Upper lobe of right lung (tissue), 1 donor: ENCODE measurements at places on chromosomes 5 and 9. TPM values are rescaled to one million over a fixed set of nuclear protein-coding genes. Genes with fewer than 3 reads are reported as not detected.

DNA sequence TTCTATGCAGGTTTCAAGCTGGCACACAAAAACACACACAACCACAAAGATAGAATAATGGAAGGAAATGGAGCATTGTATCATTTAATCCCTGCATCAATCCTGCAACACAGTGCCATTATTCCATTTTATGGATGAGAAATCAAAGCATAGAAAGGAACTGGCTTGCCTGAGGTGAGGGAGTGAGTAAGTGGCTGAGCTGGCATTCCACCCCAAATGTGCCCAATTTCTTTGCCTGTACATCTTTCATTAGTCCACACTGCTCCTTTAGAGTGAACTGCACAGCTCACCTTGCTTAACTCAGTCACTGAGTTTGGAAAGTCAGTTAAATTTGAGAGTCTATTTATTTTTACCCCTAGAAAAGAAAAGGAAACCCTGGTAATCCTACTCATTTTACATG, 28.9 kb downstream of the ZNF366 start:
- no peak for DNase-seq
- no peaks in the 10 kb centered on the region for H3K27me3 ChIP-seq
- H3K4me1 ChIP-seq = peaks cover 10% of the 10 kb centered on the region
- no peaks in the 10 kb centered on the region for H3K36me3 ChIP-seq
- H3K27ac ChIP-seq = no peak overlapping the region

GRCh38 chr9:15268782-15269181, 38.2 kb downstream of the TTC39B start:
- H3K36me3 ChIP-seq = no peaks in the 10 kb centered on the region
- H3K27ac ChIP-seq = no peak overlapping the region
- DNase-seq = no peak
- H3K27me3 ChIP-seq = no peaks in the 10 kb centered on the region
- H3K4me1 ChIP-seq = no peaks in the 10 kb centered on the region

DNA sequence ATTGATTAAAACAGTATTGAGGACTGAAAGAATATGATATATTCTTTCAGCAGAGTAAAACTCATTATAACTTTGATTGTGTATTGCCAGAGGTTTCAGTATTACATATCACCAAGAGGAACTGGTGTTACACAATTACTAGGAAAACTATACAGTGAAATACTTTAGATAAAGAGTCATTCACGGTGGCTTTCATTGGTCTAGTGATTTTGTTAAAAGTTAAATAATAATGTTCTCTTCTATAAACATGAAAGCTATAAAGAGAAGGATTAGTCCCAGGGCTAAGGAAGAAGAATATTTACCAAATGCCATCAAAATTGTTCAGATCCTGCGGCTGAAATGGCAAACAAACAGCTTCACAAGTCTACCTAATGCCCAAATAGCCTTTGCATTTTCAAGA, 306.2 kb downstream of the SEMA5A start:
- DNase-seq = no peak
- no peaks in the 10 kb centered on the region for H3K36me3 ChIP-seq
- H3K27ac ChIP-seq = peak overlapping the region; percentile 3
- no peaks in the 10 kb centered on the region for H3K4me1 ChIP-seq

Gene ALAD
- total RNA-seq = 37.7 TPM

GRCh38 chr5:130350131-130350530, 445.9 kb downstream of the CHSY3 start:
- no peak overlapping the region for H3K27ac ChIP-seq
- no peak for DNase-seq
- H3K4me3 ChIP-seq = no peak overlapping the region
- H3K27me3 ChIP-seq = no peaks in the 10 kb centered on the region
- no peaks in the 10 kb centered on the region for H3K4me1 ChIP-seq

Gene FOXD4L4
- 0.23 TPM for total RNA-seq

DNA sequence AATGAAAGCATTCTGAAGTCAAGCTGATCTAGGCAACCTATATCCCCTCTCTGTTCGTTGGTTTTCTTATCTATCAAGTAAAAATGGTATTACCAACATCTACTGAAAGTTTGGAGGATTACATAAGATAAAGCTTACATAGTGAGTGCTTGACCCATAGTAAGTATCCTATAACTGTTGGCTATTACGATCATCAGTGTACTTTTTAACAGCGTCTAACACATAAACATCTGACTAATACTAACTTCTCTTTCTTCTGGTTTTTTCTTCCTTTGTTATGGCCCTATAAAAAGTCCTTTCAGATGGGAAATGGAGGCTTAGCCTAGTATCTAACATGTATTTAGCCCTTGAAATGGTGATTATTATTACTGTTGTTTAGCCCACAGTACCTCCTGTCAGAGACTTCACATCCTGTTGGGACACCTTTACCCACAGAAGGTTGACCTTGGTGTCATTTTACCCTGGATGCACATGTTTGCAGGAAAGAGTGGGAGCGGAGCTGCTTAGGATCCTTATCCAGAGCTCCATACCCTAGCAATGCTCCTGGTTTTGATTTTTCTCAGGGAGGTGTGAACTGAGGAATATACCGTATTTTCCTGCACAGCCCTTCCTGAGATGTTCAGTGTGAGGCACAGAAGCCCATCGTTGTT, 6.0 kb downstream of the INSYN2B start:
- no peak overlapping the region for H3K4me3 ChIP-seq
- H3K36me3 ChIP-seq = no peaks in the 10 kb centered on the region
- no peak overlapping the region for H3K27ac ChIP-seq
- H3K4me1 ChIP-seq = no peaks in the 10 kb centered on the region
- no peak for DNase-seq

Gene GDA
- 0.20 TPM for total RNA-seq

Gene ARHGAP26
- 35.4 TPM for total RNA-seq

Gene SLC6A18
- not detected for total RNA-seq

DNA sequence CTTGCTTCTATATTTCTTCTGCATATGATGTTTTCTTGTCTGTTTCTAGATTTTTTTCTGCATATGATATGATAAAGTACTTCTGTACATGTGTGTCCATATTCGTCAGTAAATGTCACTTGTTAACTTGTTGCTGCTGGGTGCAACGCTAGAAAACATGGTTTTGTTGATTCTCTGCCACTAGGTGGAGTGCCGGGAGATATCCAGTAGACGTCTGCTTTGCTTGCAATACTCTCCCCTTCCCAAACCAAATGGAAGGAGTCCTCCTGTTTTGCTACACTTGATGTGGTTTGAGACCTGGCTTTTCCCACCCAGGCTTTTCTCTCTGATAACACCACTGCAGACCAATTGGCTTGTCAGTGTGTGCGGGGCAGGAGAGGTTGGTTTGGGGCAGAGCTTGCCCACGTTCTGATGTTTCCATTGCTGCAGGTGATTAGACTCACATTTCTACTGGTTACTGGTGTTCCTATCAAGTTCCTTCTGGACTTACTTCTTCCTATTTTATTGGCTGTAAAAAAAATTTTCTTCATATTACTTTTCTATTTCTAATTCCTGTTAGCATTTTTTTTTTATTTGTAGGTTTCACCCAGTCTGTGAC, 900.0 kb upstream of the CDH10 start:
- H3K27ac ChIP-seq = no peak overlapping the region
- H3K4me1 ChIP-seq = no peaks in the 10 kb centered on the region
- H3K4me3 ChIP-seq = no peak overlapping the region
- no peak for DNase-seq
- H3K36me3 ChIP-seq = no peaks in the 10 kb centered on the region

Gene WDR38
- total RNA-seq = not detected

DNA sequence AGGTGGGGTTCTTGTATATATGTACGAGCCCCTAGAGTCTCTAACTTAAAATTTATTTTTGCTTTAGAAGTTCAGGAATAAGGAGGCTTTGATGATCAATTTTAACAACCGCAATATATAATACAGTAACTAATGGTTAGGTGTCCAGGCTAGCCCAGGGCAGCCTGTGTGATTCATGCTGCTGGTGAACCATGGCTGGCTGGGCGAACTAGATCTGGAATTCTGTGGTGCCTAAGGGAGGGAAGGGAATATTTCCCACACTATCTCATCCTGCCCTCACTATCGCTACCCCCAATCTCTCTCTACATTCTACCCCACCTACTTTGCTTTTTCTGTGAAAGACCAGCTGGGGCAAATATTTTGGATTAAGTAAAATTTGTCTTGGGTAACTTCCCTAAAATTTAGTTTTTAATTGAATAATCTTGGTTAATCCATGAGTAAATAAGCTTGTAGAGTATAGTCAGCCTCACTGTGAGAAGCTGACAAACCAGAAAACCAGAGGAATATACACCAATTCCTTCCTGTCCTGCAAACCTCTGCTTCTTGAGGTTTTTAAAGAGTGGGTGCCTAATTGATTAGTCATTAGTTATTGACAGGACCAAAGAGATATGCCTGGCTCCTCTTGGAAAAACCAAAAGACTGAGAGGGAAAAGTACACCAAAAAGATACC, 115.1 kb upstream of the CCDC152 start:
- no peaks in the 10 kb centered on the region for H3K27me3 ChIP-seq
- no peak overlapping the region for H3K27ac ChIP-seq
- no peak for DNase-seq
- no peaks in the 10 kb centered on the region for H3K4me1 ChIP-seq
- H3K36me3 ChIP-seq = no peaks in the 10 kb centered on the region
- no peak overlapping the region for H3K4me3 ChIP-seq

DNA sequence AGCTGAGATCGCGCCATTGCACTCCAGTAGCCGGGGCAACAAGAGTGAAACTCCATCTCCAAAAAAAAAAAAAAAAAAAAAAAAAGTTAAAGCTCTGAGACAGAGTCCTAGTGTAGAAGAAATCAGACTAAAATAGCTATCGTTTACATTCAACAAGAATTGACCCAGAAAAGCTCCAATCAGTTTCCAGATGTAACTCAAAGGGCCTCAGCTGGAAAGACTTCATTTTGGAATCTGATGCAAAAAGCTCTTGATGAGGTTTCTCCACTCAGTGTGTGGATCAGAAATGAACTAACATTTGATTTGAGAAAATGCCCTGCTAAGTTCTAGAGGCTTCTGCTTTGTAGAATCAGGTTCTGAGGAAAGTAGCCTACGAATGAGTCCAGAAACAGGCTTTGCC, 7.2 kb upstream of the C1QTNF2 start:
- H3K4me3 ChIP-seq = no peak overlapping the region
- no peaks in the 10 kb centered on the region for H3K27me3 ChIP-seq
- H3K36me3 ChIP-seq = no peaks in the 10 kb centered on the region
- H3K4me1 ChIP-seq = no peaks in the 10 kb centered on the region
- H3K27ac ChIP-seq = no peak overlapping the region

DNA sequence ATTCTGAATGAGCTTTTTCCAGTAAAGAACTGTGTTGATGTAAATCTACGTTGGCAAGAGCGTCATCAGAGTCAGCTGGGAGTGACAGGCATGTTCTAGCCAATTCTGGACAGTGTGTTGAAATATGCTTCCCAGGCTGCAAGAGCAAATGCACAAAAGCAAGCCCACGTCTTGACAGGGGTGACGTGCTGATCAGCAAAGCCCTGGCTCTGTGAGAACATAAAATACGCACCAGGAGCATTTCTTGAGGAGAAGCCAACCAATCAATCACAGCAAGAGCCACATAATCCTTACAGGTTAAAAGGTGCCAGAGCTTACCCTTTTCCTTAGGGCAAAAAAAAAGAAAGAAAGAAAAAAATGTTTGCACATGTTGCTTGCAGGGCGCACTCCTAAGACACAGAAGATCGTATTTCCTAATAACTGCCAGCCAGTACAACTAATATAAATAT, 148.1 kb downstream of the PDE4D start:
- H3K36me3 ChIP-seq = no peaks in the 10 kb centered on the region
- H3K27me3 ChIP-seq = no peaks in the 10 kb centered on the region

GRCh38 chr5:34977934-34978613, 48.7 kb downstream of the DNAJC21 start:
- no peaks in the 10 kb centered on the region for H3K4me1 ChIP-seq
- H3K36me3 ChIP-seq = no peaks in the 10 kb centered on the region
- no peak overlapping the region for H3K4me3 ChIP-seq
- no peaks in the 10 kb centered on the region for H3K27me3 ChIP-seq

DNA sequence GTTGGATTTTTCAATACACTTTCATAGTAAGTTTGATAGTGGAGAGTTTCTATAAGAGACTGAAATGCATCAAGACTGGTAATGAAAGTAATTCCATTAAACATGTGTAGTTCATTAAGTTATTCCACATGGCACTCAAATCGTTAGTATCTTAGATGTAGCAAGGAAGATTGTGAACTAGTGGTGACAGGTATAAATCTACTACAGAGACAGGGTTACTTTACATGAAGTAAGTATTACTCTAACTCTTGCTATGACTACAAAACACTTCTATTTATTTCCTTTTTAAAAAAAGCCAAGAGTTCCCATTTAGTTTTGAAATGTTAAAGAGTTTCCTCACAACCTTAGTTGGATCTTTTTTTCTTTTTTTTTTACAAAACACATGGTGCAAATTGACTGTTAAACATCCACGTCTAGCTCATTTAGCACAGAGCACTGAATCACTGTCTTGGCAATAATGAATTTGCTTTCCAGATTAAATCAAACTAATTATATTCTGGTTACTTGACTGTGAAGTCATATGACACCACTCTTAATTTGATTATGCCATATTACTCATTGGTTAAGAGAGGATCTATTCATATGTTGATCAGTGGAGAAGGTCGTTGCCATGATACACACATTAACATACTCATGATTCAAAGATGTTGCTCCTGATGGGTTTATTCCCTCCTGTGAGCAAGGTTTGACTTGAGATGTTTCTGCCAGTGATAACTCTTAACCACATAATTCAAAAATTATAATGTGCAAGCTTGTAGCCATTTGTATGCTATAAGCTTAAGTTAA, 644.8 kb downstream of the EFNA5 start:
- H3K4me1 ChIP-seq = no peaks in the 10 kb centered on the region
- H3K27ac ChIP-seq = no peak overlapping the region
- H3K4me3 ChIP-seq = no peak overlapping the region
- no peak for DNase-seq

- peaks cover 7% of the 10 kb centered on the region for H3K27me3 ChIP-seq
- H3K36me3 ChIP-seq = no peaks in the 10 kb centered on the region
- H3K4me1 ChIP-seq = no peaks in the 10 kb centered on the region
- H3K4me3 ChIP-seq = no peak overlapping the region
- DNase-seq = no peak
Measured at GRCh38 chr5:7755958-7756357, 95.0 kb downstream of the CFAP90 start.

DNA sequence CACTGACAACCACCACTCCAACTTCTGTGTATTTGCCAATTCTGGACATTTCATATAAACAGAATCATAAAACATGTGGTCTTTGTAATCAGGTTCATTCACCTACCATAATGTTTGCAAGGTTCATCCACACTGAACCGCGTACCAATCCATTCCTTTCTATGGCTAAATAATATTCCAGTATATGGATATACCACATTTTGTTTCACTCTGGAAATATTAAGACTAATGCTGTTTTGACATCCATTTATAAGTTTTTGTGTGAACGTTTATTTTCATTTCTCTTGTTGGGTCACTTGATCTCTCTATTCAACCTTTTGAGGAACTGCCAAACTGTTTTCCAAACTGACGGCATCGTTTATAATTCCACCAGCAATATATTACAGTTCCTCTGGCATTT, 26.3 kb upstream of the RNF38 start:
- no peaks in the 10 kb centered on the region for H3K4me1 ChIP-seq
- H3K36me3 ChIP-seq = no peaks in the 10 kb centered on the region
- DNase-seq = no peak
- H3K27me3 ChIP-seq = no peaks in the 10 kb centered on the region
- H3K4me3 ChIP-seq = no peak overlapping the region
